ENCODE measurements at places on chromosomes 11 and 22. TPM values are rescaled to one million over a fixed set of nuclear protein-coding genes. Genes with fewer than 3 reads are reported as not detected.
A peak's percentile ranks its signal among the peaks of the same experiment; 100 is the strongest.

DNA sequence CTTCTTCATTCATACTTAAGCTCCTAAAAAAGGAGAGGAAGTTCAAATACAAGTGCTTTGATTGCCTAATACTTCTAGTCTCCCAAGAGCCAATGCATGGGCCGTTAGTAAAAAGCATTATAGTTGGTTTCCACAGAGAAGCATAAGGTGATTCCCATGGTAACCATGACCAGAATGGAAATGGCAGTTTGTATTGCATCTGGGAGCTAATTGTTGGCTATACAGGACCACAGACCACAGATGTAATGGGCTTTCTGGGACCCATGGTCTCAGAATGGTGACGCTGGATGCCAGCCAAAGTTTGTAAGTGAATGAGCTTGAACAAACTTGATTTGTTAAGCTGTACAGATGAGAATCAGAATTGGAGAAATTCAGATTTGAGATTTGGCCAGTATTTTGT lies 333.9 kb upstream of the C11orf87 start:
- DNase-seq, result no peak

GRCh38 chr11:77748266-77748665 lies 72.3 kb downstream of the RSF1 start:
- no peak for DNase-seq

- no peak for DNase-seq
Observed at GRCh38 chr11:13883589-13883988, 78.9 kb upstream of the SPON1 start.

DNA sequence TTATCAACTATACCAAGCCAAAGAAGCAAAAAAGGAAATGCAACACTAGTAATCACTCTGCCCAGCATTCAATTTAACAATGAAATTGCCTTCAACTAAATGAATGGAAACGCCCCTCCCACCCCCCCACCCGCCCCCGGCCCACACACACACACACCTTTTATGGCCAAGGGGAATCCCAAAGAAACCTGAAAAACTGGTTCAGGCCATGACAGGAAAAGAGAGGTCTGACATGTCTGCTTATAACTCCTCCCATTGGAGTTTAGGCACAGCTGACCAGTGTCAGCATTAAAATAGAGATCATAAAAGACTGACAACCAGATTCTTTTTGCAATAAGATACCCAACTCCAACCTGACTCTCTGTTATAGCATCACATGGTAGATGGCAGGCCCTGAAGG lies 42.6 kb downstream of the ACER3 start:
- DNase-seq, result peak; percentile 23

DNA sequence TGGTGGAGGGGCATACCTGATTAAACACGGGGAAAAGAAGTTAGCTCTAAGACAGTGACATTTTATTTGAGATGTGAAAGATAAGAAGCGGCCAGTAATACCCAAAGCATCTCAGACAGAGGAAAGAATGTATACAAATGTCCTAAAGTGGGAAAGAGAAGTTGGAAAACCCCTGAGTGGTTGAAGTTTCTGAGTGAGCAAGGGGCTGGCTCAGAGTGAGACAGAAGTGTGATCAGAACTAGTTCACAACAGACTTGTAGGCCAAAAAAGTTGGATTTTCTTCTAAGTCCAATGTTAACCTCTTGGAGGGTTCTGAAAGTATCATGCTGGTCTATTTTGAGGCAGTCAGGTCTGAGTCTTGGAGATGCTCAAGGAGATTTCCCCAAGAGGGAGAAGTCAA lies 608.7 kb downstream of the SOX6 start:
- no peak for DNase-seq

GRCh38 chr22:19350476-19350859 lies 58.9 kb upstream of the CLTCL1 start:
- DNase-seq, result no peak

The ST3GAL4 gene
- polyA plus RNA-seq, result 22.6 TPM

- DNase-seq, result no peak
Observed at GRCh38 chr11:32334822-32335221, 100.5 kb downstream of the WT1 start.

The OR5B21 gene
- polyA plus RNA-seq, result not detected

DNA sequence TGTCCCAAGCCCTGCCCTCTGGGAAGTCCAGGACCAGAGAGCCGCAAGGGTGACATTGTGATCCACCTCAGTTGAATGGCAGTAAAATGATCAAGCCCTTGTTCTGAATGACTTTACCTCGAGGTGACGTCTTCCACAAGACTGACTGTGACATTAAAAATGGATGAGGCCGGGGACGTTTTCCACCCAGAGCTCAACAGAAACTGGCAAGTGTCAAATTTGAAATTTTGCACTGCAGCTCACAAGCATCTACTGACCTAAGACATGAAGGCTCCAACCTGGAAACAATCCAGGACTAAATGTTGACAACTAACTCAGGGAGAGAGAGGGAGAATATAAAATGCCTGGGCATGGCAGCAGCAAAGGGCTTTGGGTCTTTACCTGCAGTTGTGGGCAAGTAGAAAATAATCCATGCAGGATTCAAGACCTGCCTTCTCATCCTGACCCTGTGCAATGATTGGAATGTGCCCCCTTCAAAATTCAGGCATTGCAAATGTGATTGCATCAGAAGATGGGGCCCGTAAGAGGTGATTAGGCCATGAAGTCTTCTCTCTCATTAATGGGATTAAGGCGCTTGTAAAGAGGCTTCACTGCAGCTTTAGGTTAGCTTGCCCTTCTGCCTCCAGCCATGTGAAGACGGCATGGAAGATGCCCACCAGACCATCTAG lies 33.6 kb upstream of the CLMP start:
- DNase-seq, result no peak

Measured in renal pelvis (tissue), 12 donors.